ENCODE measurements at places on chromosomes 7 and 10.

- DNase-seq: peak; percentile 93
Measured at GRCh38 chr10:106560925-106561640, 603.4 kb downstream of the SORCS1 start.

GRCh38 chr10:102394801-102395399 is 605 bp upstream of the NFKB2 start:
- peak; percentile 38 for DNase-seq

DNA sequence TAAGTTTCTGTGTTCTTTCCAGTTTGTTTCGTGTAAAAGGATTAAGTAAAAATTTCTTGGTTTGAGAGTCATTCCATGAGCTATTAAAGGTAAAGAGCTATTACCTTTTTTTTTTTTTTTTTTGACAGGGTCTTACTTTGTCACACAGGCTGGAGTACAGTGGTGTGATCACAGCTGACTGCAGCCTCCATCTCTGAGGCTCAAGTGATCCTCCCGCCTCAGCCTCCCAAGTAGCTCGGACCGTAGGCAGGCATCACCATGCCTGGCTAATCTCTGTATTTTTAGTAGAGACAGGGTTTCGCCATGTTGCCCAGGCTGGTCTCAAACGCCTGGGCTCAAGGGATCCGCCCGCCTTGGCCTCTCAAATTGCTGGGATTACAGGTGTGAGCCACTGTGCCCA is 1.4 kb downstream of the SMKR1 start:
- no peak for DNase-seq

DNA sequence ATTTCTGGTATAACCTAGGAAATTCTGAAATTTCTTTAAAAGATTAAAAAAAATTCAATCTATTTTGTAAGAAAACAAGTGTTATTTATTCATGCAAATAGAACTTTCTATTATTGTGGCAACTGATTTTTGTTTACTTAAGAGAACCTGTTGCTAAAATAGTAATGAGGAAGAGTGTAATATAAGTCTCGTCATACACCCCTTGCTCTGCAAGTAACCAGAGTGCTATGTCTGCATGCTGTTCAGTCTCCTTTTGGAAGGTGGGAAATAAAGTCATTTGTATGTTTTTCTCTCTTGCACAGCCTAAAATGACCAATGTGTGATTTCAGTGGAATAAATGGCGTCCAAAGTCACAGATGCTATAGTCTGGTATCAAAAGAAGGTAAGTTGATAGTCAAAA is 41.3 kb downstream of the PHTF2 start:
- no peak for DNase-seq

DNA sequence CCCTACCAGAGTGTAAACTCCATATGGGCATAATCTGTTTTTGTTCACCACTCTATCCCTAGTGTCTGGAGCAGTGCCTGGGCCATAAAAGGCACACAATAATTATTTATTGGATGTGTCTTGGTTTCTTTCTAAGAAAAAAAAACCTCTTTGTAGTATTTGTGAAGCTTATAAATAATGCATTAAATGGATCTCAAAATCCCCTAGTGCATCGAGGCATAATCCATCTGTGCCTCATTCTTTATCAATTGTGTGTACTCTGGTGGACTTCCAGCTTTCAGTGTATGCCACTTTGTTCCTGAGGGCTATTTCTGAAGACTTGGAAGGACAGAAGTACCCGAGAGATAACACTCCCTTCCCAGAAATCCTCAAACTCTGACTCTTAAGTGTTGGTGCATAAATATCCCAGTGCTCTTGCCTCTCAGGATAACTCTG is 255.0 kb upstream of the PHYHIPL start:
- DNase-seq: no peak

GRCh38 chr10:1674501-1674900 is 62.8 kb downstream of the ADARB2 start:
- no peak for DNase-seq

DNA sequence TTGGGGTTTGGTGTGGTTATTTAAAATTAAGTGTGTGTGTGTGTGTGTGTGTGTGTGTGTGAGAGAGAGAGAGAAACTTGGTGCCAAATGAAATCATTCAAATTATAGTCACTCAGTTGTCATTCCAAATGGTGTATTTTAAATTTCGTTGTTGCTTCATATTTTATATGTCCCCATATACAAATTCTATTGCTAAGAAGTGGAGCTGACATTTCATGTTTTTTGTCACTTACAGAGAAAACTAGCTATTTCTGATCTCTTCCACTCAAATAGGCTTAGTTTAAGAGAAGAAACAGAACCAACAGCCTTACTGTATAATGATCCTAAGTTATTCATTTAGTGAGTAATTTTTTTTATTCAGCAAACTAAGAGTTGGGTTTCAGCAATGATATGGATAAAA is 42.3 kb downstream of the CHRM2 start:
- DNase-seq: no peak

- DNase-seq: no peak
Measured at GRCh38 chr7:29405891-29406290, 157.7 kb upstream of the PRR15 start.

- no peak for DNase-seq
Measured at GRCh38 chr10:31384589-31384949, 65.6 kb downstream of the ZEB1 start.

DNA sequence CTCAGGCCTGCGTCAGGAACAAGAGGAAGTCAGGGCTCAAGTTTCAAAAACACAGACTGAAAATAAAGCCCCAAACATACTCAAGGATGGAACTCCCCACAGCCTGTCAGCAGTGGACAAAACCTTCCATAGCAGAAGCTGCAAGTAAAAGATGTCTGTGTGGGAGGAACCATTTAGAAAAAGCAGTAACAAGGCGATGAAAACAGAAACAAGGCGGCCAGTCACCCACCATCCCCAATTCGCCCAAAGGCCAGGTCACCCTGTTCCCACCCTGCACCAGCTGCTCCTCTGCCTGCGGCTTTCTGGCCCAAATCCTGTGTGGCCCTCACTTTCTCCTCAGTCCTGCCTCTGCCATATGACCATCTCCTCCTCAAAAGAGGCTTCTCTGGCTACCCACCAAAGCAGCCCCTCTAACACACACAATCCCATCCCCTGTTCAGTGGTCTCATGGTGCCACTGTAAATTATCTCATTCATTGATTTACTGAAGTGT is 27.8 kb downstream of the KCNMA1 start:
- DNase-seq: peak; percentile 47

DNA sequence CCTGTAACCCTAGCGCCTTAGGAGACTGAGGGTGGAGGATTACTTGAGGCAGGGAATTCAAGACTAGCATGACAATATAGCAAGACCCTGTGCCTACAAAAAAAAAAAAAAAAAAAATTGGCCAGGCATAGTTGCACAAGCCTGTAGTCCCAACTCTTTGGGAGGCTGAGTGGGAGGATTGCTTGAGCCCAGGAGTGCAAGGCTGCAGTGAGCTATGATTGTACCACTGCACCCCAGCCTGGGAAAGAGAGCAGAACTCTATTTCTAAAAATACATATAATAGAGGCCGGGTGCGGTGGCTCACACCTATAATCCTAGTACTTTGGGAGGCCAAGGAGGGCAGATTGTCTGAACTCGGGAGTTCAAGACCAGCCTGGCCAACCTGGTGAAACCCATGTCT is 10.2 kb upstream of the SORBS1 start:
- DNase-seq: no peak

DNA sequence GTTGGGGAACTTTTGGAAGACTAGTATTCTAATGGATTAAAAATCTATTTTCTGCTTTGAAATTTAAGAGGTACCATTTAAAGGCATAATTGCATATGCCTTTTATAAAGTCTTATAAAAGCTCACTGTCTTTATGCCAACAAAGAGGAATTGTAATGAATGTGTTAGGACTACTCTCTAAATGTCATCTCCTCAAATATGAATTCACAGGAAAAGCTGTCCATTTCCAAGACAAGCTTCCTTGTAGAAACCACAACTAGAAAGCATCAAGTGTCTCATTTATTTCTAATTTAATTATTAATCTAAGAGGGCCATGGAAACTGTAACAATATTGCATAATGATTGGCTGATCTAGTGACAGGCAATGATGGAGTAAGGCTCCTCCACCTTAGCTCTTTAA is 130.2 kb downstream of the COL28A1 start:
- DNase-seq: no peak

DNA sequence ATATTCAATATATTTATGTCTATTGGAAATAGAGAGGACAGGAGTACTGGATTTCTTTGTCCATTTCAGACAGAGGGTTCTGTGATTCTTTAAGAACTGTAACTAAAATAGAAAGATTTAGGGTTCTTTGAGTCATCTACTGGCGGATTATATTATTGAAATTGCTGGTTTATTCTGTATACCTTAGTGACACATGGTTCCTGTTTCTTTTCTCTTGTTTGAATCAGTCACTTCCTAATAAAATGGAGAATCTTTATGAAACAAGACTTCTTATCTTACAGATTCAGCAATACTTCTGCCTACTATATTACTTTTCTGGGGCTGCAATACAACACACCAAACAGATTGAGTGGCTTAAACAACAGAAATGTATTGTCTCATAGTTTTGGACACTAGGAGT is 20.8 kb upstream of the ZNF800 start:
- no peak for DNase-seq

- DNase-seq: peak; percentile 55
Measured at GRCh38 chr10:88687853-88688467, 18.1 kb upstream of the LIPK start.

GRCh38 chr7:108088729-108089128 is 41.4 kb downstream of the LAMB4 start:
- DNase-seq: no peak

GRCh38 chr10:23331567-23332301 is 12.9 kb downstream of the C10orf67 start:
- DNase-seq: peak; percentile 94

- DNase-seq: no peak
Measured at GRCh38 chr10:12062754-12063482, 5.8 kb upstream of the DHTKD1 start.

- DNase-seq: no peak
Measured at GRCh38 chr10:107280293-107280692, 115.8 kb upstream of the SORCS1 start.
